ENCODE measurements at places on chromosomes 6 and 20.

DNA sequence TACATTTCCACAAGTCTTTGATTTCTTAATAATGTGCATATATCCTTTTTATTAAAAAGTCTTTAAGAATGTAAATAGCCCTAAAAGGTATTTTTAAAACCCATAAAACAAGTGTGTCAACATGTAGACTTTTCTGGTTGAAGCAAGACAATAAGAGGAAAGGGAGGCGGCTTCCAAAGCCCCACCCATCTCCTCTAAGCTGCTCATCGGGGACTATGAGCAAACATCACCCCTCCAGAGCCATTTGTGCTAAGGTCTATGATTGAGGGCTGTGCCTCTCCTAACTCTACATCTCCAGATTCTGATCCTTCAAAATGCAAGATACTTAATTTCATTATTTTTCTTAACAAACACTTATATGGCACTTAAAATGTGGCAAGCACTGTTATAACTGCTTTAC is 2.5 kb upstream of the NAA20 start:
- no peak for DNase-seq

GRCh38 chr6:88609983-88610382 is 353.4 kb downstream of the RNGTT start:
- DNase-seq, result no peak

DNA sequence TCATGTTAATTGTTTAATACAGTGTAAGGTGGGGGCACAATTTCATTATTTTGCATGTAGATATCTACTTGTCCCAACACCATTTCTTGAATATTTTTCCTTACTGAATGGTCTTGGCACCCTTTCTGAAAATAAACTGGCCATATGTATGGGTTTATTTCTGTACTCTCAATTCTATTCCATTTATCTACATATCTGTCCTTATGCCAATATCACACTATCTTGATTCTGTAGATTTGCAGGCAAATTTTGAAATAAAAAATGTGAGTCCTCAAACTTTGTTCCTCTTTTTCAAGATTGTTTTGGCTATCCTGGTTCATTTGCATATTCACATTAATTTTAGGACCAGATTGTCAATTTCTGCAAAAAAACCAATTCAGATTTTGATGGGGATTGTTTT is 34.8 kb downstream of the SCGN start:
- no peak for DNase-seq

DNA sequence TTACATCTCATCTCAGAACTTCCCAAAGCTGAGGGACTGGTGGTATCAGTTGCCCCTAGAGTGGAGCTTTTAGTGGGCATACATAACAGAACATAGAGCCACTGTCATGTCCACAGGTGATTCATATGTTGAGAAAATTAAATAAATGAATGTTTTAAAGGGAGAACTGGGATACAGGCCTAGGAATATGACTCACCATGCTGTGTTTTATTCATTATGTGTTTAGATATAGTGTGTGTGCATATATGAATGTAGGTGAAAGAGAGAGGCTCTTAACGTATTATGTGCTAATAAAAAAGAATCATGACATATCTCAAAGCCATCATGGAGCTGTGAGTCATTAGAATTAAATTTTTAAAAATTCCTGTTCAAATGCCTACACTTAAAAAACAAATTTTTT is 332.2 kb upstream of the RSPO3 start:
- DNase-seq, result no peak

DNA sequence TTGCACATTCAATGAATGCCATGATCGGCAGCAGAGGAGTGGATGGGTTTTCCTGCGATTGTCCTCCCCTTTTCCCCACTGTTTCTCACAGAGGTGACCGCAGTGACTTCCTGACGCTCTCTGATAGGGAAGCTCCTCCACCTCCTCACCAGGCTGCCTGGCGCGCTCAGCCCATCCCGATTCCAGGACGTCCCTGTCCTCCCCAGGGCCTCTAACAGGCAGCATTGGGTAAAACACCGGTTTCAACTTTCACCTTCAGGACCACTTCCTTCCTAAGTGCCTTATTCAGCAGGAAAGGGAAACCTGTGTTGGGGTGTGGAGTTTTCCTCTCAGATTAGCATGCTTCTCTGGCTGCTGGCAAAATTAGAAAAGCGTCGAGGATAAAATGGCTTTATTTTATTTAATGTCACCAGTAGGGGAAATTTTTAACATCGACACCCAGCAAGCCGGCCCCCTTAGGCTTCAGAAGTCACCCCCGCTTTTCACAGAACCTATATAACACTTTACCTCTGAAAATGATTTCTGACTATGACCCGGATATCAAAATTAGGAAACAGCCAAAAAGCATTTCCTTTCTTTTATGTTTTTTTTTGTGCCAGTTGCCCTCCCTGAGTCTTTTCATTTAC is 570.4 kb upstream of the GJE1 start:
- no peak for DNase-seq

DNA sequence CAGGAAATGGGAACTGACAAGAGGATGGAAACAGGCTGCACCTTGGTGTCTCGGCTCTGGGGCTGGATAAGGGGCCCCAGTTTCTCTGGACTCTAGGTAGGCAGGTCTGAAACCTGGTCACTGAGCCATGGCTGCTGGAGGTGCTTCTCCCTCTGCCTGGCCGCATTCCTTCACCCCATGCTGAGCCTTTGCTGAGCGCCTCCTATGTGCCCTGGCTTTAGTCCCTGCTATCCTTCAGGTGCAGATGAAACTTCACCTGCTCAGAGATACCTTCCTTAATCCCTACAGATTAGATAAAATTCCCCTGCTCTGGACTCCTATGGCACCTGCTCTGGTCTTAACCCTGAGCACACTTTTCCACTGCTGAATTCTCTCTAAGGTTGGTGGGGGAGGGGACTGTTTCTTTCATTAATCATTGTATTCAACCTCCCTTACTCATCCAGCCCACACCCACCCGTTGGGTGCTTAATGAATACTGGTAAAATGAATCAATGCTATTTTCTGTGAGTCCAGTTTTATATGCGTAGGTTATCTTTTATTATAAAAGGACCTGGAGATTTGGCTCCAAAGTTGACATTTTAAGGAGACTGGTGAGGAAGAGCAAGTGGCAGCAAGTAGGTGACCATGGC is 19.3 kb downstream of the MYLK4 start:
- no peak for DNase-seq

DNA sequence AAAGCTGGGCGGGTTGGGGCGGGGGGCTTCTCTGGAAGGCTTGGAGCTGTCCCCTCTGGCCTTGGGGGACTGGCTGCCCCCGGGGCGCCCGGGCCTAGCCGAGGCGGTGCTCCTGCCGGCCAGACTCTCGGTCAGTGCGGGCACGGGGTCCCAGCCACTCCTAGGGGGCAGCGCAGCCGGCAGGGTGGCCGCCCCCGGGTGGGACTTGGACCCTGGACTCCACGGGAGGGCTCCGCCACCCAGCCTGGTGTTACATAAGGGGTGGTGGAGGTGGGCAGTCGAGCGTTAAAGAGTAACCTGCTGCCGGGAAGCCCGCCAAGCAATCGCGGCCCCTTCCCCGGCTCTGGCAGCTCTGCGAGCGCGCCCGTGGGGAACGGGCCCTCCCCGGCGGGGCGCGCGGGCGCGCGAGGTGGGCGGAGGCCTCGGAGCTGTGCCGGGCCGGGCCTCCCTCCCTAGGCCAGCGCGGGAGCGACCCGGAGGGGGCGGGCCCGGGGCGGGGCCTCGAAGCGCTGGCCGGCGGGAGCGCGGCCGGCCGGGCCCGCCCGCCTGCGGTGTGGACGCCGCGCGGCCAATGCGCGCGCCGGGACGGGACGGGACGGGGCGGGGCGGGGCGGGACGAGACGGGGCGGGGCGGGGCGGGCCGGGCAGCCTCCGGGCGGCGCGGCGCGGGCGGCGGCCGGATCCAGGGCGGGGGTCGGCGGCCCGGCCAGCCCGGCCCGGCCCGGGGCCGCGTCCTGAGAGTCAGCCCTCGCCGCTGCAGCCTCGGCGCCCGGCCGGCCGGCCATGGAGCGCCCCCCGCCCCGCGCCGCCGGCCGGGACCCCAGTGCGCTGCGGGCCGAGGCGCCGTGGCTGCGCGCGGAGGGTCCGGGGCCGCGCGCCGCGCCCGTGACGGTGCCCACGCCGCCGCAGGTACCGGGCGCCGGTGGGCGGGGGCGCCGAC is at the start of gene SLC2A4RG:
TSS of gene SLC2A4RG (plus strand) at position 647 of the 940 bp plus-strand sequence. CDS start at position 784, 137 bp downstream.
- DNase-seq, result peak; percentile 95

DNA sequence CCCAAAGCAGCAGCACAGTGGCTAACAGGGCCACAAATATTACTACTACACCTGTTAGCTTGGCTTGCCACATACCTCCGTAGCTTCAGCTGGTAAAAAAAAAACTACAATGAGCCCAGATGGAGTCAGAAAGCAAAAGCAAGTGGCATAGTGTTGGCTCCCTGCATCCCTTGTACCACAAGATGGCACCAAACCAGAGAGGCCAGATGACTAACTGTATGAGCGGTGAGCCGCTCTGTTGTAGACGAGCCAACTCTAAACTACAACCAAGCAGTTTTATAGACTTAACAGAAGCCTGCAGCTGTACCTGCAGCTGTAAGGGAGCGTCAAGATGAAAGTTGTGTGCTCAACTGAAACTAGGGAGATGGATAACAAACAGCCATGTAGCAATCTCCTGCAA is 84.5 kb upstream of the MCHR2 start:
- no peak for DNase-seq

DNA sequence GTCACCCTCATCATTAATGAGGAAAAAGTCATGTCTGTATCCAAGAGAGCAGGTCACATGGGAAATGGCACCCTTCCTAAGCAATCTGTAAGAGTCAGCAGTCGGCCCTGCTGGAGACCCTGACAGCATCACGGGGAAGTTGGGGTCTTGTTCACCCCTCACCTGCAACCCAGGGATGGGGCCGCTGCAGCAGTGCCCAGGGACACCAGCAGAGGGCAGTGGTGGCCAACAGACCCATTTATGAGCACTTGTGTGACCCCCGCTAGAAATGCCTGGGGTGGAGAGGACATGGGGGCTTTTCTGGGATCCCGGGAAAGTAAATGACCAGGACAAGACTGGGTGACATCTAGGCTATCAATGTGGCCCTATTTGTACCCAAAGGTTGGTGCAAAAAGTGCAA is 35.9 kb downstream of the ANKRD60 start:
- peak; percentile 33 for DNase-seq

GRCh38 chr20:56420940-56421688 is 9.1 kb downstream of the CASS4 start:
- DNase-seq, result no peak

GRCh38 chr20:40807821-40808170 is 118.8 kb upstream of the MAFB start:
- no peak for DNase-seq

GRCh38 chr6:136030131-136030530 is 178.6 kb downstream of the PDE7B start:
- DNase-seq, result no peak
